Glutamatergic neuron (in vitro differentiated cells): ENCODE measurements at places on chromosomes 16 and 17.
A peak's percentile ranks its signal among the peaks of the same experiment; 100 is the strongest.

DNA sequence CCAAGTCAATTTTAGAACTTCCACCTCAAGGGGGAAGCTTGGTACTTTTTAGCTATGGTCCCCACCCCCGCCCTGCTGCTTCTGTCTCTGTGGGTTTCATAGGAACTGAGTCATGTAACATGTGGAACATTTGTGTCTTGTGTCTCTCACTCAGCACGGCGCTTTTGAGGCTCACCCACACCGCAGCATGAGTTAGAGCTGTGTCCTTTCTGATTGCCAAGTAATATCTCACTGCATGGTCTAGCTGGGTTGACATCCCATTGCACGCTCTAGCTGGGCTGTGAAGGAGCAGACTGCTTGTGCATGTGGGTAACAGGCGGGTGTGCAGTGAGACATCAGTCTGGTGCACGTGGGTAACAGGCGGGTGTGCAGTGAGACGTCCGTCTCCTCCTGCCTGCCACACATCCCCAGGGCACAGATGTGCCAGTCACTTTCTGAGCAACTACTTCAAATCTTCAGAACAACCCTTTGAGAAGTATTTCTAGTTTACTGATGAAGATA, 26.4 kb upstream of the SLC7A5 start:
- DNase-seq: no peak

- DNase-seq: no peak
Observed at GRCh38 chr17:48241131-48241591, 133.6 kb downstream of the SNX11 start.

DNA sequence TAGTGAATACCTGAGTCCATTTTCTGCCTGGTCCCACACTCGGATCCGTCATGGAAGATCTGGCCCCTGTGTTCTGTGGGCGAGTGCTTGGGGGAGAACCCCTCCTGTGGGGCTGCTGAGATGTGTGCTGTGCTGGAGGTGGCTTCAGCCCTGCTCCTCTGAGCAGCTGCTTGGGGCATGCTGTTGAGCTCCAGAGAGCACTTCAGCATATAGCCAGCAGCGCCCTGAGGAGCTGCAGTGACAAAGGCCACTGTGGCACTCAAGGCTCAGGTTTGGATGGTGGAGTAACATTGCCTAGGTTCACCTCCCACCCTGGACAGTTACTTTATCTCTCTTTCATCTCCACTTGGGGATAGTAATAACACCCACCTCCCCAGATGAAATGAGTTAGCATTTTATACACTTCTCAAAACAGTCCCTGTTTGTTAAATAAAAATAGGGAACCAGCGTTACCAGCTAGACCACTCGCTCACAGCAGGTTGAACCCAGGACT, 75.3 kb downstream of the KSR1 start:
- no peak for DNase-seq

DNA sequence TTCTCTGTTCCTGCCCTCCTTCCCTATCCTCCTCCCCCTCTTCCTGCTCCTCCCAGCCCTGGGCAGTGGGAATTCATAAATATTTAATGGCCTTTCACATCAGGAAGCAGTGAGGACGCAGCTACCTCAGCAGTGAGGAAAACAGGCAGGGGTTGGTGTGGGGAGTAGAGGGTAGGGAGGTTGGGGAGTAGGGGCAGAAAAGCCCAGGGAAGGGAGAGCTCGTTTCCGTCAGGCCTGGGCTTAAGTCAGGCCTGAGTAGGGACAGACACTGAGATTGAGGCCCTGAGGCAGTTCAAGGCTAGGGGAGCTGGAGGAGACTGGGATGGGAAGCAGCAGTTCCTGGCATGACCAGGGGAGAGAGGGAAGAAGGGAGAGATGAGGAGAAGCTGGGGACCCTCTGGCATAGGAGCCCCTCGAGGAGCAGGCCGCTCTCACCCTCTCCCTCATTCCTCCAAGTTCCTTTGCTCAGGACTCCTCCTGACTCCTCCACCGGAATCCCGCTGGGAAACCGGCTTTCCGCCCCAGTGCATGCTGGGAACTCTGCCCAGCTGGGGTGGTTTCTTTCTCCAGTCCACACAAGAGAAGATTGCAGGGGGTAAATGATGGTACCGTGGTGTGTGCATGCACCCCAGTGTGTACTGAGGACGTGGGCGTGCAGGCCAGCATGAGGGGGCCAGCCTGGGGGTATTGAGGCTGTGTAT, 6.2 kb downstream of the SAMD14 start:
- peak; percentile 74 for DNase-seq

DNA sequence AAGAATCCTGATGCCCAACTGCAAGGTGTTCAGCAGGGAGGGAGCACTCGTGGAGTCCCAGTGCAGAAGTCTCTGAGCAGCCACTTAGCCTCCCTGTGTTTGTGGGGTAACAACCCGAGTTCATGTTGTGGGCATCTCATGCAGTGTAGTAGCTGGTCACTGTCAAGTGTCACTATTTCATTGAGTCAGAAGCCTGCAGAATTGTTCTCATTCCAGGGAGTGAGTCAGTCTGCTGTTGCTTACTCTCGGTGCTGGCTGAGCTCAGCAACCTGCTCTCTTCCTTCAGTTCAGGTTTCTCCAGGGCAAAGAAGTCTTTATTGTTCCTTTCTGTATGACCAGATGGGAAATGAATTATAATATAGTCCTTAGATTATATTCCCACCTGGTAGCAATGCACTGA, 24.1 kb downstream of the HMOX2 start:
- no peak for DNase-seq

DNA sequence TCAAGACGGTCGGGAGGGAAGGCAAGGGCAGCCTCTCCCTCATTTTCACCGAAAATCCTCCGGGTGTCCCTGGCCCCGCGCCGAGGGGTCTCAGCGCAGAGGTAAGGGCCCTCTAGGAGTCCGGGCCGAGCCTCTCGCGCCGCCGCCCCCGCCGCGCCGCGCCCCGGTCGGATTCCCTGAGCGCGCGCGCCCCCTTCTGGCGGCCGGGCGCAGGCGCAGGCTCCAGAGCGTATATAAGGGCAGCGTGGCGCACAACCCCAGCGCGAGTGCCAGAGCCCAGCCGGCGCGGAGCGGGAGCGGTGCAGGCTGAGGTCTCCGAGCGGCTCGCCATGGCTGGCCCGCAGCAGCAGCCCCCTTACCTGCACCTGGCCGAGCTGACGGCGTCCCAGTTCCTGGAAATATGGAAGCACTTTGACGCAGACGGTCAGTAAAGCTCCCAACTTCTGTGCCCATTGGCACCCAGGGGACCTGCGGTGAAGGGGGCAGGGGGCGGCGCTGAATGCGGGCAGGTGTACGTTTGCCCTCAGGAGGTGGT, at the start of gene CALB2:
TSS of gene CALB2 (plus strand) at position 260 of the 535 bp plus-strand sequence. CDS start at position 330, 70 bp downstream.
- peak; percentile 84 for DNase-seq

DNA sequence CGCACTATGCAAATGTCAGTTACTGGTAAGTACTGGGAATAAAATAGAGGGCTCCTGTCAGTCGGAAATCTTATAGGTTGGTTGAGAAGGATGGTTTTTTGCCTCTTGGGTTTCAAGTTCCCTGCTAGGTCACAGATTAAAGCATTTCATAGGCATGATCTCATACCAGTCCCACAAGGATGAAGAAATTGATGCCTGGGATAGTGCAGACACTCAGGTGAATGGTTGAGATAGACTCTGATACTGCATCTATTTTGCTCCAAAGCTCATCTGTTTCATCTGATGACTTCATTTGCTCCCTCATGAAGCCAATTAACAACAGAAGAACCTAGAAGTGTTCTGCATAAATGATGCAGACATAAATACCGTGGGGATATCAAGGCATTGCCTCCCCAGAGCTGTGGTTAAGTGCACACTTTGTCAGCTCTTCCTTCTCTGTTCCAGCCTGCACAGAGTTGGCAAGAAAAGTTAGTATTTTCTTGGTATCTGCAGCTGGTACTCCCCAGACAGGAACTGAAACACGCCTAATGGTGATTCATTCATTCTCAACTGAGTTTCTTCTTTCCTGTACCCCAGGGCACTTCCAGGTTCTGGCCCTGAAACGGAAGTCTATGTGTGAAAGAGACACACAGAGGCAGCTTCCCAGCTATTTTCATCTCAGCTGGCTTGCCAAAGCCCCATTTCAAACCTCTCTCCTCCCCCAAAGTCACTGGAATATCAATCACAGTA, 418.3 kb upstream of the SALL1 start:
- DNase-seq: no peak

GRCh38 chr16:72369274-72369673, 197.3 kb upstream of the PMFBP1 start:
- no peak for DNase-seq

DNA sequence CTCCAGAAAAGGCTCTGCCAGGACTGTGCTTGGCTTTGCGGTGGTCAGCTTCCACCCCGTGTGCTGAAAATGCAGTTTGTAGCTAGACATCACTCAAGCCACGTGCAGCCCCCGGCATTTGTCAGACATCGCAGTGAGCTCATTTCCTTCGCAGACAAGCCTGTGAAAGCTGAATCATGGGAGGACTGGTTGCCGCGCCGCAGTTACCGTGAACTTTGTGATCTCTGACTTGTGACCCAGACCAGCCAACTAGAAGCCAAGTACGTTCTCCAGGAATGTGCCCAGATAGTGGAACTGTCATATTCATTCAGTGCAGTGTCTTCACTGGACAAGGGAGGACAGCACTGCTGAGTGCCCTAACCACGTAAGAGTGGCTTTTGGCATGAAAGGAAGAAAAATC, 58.1 kb downstream of the NDE1 start:
- DNase-seq: no peak

DNA sequence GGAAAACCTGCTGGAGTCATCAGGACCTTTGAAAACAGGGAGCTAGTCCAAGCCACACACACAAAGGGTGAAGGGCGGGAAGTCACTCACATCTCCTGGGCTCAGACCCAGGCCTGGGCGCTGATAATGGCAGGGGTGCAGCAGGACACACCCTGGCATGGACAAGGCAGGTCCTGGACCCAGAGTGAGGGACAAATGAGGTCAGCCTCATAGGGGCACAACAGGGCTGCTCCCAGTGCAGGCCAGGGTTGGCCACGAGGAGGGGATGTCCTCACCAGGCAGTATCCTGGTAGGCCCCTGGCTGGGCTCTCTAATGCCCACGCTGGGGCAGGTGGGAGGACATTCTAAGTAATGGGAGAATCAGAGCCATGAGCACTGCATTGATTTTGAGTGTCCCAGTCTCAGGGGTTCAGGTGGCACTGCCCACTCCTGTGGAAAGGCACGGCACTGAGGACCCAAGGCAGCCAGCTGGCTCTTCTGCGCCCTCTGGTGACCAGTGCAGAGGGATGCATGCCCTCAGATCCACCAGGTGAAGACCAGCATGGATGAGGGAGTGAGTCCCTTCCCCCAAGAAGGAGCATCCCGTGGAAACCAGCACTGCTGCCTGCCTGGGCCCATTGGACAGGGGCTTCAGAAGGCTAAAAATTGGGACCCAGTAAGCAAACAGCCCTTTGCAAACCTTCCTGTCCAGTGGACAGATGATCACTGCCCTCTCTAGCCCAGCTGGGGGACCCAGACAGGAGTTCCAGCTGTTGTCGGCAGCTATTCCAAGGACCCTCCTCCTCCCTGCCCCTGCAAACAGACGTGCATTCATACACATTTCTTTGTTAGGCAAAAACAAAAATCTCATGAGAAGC, 23.4 kb upstream of the SREBF1 start:
- peak; percentile 75 for DNase-seq

DNA sequence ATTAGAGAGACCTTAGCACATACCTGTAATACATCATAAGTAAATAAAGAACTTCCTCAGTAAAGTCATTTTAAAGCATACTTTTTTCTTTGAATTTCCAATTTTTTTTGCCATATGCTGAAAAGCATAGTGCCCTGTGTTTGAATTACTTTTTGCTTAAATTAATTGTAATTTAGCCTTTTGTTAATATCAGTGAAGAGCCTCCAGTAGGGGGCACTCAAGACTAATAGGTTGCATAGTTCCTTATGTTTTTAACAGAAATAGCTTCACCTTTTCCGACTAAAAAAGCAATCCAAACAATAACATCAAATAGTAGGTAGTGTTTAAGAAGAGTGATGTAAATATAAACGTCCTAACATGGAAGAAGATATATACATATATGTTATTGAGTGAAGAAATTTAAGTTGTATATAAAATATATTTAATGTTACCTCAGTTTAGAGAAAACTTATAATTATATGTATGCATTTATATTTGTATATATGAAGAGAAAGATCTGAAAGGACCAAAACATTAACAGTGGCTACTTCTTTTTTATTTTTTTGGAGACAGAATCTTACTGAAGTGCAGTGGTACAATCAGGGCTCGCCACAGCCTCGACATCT, 18.6 kb downstream of the RAD51C start:
- no peak for DNase-seq

- DNase-seq: no peak
Observed at GRCh38 chr17:69250641-69251040, 22.0 kb upstream of the ABCA10 start.

- no peak for DNase-seq
Observed at GRCh38 chr16:3460121-3460520, 16.6 kb downstream of the NAA60 start.

DNA sequence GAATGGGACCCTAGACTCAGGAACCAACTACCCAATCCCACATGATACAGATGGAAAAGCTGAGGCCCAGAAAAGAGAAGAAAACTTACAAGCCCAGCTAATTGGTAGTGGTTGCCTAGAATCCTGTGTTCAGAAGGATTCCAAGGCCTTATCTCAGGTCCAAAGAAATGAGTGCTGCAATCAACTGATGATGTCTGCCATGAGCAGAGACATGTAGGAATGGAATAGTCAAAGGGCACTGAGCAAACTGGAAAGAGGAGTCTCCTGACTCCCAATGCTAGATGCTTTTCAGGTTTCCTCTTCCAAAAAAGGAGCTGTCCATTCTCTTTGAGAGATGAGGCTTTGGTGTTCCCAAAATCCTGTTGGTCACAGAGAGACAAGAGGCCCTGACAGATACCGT, 210.6 kb downstream of the ZNF423 start:
- DNase-seq: no peak
